MM.1S (cell line): ENCODE measurements at places on chromosomes 12 and 14.

DNA sequence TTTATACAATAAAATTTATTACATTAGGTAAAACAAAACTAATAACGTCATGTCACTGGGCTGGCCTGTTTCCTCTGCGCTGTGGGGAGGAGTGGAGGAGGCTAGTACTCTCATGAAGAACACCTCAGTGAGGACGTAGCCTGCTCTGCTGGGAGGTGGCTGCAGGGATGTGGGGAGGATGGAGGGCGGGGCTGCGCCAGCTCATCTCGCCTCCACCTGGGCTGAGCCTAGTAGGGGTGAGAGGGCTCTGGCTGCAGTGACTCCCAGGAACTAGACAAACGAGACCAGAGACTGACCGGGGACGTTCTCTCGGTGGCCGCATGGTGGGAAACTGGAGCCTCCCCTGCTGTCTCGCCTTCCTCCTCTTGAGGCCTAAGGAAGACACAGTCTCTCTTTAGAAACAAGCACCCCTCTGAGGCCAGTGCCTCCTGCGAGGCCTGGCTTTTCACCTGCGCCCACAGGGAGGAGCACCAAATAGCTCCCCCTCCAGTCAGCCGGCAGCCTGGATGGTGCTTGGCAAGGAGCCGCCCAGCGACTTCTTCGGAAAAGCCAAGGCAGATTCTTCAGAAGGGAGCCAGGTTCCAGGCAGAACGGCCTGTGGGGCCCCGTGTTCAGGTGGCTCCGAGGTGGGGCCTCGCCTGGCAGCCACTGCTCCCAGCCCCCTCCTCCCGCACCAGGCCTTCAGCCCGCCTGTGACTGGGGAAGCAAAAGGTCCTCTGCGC is 62.4 kb downstream of the PLEKHG3 start:
- DNase-seq = no peak

GRCh38 chr12:76441016-76441415 is 92.8 kb upstream of the BBS10 start:
- no peak for DNase-seq

- no peak for DNase-seq
Measured at GRCh38 chr14:70442750-70443149, 9.2 kb upstream of the ADAM21 start.

DNA sequence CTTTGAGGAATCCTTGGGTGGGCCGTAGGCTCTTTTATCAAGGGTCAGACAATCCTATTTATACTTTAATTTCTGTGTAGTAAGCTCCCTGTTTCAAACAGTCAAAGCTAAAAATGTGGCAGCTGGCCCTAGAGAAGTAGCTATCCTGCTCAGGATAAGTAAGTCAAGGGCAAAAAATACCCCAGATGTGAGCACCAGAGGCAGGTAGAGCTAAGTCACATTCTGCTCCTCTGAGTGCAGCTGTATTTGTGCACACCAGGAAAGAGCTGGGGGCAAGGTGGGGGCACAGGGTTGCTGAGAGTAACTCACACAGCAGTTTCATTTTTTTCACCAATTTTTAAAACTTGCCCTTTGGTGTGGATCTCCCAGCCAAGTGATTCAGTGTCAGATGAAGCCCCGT is 5.3 kb downstream of the ETV6 start:
- DNase-seq = no peak

DNA sequence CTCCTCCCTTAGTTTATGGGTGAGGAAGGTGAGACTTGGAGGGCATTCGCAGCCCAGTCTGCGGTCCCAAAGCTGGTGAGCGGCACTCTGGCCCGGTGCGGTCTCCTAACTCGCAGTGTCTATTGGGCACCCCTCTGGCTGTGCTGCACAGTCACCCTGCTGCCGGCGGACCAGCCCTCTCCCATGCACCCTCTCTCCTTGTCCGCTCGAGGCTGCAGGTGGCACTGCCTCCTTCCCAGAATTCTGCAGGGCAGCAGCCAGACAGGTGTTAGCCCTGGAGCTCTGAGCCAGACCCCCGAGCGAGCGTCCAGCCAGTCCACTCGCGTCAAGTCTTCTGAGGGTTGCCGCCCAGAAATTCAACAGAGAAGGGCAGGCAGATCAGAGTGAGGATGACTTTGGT is 56.8 kb upstream of the DYNC1H1 start:
- DNase-seq = no peak

DNA sequence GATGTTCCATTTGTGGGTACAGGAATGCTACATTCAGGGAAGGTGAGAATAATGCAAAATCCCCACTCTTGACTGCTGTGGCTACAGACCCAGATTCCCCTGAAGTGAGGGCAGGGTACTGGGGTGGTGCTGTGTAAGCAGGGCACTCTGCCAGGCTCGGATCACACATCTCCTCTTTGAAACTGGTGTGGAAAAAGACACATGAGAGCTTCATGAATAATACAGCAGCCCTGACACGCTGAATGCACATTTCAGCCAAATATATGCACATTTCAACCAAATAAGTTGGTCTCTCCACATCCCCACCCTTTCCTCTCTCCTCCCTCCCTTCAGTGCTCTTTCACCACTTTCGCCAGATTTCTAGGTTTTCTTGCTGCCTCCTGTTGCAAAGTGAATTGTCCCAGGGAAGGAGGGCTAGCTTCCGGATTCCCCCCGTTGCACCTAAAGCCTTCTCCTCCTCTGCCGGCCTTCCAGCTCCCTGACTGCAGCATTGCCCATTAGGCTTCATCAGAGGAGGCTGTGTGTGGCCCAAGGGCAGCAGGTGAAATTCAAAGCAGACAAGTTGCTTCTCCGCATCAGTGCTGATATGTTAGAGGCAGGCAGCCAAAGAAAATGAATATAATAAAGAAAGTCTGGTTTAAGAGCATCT is 118.2 kb upstream of the TMCC3 start:
- no peak for DNase-seq
